ENCODE measurements at places on chromosomes 1 and 21.

GRCh38 chr1:230827081-230827681, 41.1 kb downstream of the C1orf198 start:
- DNase-seq = no peak

DNA sequence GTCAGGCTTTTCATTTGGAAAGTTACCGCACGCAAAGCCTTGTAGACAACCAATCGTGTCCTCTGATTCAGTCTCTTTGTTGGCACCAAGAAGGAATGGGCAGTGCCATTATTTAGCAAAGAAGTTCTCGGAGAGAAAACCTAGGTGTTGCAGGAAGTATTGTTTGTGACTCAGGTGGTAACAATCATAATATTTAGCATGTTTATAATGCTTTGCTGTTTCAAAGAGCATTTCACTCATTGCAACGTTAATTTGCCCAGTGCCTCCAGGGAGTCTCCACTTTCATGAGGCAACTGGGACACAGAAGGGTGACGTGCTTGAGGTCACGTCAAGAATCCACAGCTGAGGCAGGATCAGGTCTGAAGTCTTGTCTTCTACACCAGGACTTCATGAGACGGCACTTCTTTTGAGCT, 31.4 kb downstream of the STPG1 start:
- no peak for DNase-seq

- DNase-seq = peak; percentile 84
Measured at GRCh38 chr1:232627645-232628334, 2.1 kb downstream of the SIPA1L2 start.

GRCh38 chr1:228317411-228317828, 89.2 kb downstream of the TRIM11 start:
- no peak for DNase-seq

GRCh38 chr1:87335175-87335884, 6.7 kb downstream of the LMO4 start:
- DNase-seq = no peak

DNA sequence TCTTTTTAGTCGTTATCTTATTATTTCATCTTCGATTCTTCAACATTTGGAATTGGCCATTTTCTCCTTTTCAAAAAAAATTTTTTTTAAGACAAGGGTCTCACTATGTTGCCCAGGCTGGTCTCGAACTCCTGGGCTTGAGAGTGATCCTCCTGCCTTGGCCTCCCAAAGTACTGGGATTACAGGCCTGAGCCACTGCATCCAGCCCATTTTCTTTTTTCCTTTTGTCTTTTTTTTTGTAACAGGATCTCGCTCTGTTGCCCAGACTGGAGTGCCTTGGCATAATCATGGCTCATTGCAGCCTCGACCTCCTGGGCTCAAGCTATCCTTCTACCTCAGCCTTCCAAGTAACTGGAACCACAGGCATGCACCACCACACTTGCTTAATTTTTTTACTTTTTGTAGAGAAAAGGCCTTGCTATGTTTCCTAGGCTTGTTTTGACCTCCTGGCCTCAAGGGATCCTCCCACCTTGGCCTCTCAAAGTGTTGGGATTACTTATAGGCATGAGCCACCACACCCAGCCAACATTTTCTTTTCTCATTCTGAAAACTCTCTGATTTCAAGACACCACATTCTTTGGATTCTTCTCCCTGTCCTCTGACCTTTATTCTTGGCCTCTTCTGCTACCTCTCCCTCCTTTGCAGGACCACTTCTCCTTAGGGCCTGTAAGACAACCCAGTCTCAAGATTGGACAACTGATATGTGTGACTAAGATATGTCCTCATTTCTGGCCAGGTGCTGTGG, 6.0 kb upstream of the MAP1LC3C start:
- DNase-seq = no peak

GRCh38 chr1:182768963-182769362, 20.6 kb upstream of the NPL start:
- DNase-seq = no peak

DNA sequence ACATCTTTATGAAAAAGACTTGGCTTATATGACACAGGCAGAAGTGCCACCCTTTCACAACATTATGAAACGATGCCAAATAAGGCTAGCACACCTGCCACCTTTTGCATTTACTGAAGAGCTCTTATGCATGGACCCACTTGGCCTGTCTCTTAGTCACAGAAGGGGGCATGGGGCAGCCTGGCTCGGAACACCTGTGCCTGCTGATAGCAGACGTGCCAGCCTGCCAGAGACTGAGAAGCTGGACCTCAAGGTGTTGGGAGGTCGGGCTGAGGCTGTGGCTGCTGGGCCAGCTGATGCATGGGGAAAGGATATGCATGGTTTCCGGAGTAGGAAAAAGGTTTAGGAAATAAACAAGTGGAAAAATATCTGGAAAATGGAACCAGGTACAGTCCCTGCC, 21.5 kb downstream of the RCAN1 start:
- no peak for DNase-seq

GRCh38 chr1:231526536-231526935, 1.9 kb upstream of the TSNAX start:
- DNase-seq = no peak

GRCh38 chr1:182962554-182963115, 9.7 kb upstream of the SHCBP1L start:
- DNase-seq = peak; percentile 65

DNA sequence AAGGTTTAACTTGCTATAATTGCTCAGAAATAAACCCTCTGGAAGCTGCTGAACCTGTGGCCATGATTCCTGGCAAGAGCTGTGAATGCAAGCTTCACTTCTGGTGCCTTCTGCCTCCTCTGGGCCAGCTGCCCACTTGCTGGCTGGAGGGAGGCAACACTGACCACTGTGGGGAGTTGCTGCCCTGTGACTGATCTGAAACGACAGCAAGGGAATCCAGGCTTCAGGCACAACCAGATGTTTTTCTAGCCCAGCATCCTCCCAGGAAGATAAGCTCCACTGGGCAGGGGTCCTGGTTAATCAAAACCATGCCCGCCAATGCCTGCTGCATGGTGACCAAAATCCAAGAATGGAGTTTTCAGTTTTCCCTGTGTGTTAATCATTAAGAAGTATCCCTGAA, 180.0 kb upstream of the HMGB4 start:
- no peak for DNase-seq

DNA sequence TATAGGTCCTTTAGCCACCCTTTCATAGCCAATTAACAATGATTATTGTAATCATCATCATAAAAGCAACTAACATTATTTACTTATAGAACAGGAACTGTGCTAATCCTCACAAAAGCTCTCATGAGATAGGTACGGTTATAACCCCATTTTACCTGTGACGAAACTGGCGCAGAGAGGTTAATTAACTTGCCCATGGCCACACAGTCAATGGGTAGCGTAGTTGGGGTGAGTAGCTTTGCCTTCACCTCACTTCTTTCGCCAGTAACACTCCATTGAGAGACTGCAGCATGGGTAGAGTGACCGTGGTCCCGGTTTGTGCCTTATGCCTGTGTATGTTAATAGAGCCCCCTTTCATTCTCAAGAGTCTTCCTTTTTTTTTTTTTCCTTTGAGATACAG, 10.3 kb downstream of the NIPAL3 start:
- DNase-seq = no peak

DNA sequence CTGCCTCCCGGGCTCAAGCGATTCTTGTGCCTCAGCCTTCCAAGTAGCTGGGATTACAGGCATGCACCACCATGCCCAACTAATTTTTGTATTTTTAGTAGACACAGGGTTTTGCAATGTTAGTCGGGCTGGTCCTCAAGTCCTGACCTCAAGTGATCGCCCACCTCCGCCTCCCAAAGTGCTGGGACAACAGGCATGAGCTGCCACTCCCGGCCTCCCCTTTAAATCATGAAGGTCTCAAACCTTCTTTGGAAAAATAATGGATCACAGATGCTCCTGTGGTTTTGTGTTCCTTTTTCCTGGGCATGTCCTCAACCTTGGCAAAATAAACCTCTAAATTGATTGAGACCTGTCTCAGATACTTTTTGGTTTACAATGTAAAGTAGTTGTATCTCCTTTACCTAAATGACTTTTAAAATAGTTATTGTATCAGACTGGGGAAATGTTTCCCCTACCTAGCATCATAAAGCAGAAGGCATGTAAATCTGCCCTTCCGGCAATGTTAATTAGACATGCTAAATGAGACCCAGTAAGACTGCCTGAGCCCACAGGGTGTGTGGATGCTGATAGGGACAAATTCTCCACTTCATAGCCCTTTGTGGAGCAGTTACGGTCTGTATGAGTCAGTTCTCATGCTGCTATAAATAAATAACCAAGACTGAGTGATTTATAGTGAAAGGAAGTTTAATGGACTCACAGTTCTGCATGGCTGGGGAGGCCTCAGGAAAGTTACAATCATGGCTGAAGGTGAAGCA, 27.8 kb downstream of the CBR1 start:
- no peak for DNase-seq

- DNase-seq = no peak
Measured at GRCh38 chr1:188988589-188988988, 1489.1 kb downstream of the BRINP3 start.

DNA sequence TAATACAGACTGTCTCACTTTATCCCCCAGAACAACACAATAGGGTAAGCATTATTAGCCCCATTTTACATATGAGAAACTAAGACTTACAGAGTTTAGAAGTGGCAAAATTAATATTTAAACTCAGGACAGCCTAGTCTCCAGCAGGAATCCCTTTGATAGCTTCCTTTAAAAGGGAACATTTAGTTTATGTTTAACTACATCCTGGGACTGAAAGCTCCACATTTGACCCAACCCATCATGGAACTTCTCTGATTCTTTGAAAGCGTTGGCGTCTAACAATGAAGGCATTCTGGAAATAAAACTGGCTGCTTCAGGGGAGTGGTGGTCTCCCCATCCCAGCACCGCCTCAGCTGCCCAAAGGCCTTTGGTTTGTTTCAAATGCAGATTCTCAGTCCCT, 250.6 kb upstream of the NFIA start:
- no peak for DNase-seq

- no peak for DNase-seq
Measured at GRCh38 chr1:59388191-59388590, 91.3 kb downstream of the FGGY start.

- DNase-seq = no peak
Measured at GRCh38 chr1:16608838-16609560, 4.4 kb downstream of the NBPF1 start.

DNA sequence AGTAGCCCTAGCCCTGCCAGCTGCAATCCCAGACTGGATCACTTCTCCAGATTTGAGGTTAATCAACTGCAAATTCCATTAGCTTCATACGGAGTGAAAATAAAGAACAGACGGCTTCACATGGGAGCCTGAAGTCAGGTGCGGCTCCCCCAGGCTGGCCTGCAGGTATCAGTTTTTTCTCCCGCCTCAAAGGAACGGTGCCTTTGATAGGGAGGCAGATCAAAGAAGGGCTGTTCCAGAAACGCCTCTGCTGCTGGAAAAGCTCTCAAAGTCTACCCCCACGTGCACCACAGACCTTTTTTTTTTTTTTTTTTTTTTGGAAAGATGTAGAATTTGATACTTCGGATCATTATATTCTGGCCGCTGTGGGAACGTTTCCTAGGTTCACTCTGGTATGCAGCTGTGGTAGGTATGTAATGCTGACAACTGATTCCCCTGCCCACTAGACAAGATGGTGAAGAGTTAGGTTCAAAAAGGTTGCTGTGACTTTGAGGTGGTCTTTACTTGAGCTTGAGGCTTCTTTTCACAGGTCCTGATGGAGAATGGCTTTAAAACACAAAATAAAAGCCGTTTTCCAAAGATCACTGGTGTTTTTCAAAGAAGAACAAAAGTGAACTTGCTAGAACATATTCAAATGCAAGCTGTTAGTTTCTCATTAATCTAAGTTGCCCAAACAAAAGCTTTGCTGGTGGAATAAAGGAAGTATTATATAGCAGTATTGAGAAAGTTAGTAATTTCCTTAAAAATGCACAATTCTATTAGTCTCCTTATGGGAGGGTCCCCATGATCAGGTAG, 189.0 kb upstream of the NFIA start:
- DNase-seq = no peak

GRCh38 chr1:46193285-46193684, 4.9 kb downstream of the POMGNT1 start:
- DNase-seq = no peak

DNA sequence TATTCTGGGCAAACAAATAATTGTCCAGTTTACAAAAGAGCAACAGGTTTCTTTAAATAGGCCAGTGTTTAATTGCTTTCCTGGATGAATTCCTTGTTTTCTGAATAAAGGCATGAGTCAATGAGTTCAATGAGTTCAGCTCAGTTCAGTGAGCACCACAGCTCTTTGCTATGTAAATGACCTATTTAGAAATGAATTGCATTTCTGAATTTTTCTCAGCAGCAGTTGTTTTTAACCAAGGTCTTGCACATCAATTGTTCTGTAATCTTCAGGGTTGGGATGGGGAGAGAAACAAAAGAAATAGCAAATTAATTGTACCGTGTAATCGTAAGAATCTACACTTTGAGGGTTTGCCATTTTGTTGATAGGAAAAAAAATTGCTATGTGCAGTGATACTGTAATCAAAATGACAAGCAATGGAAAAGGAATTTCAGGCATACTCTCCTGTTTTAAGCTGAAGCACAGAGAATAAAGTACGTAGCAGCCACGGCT, 45.7 kb downstream of the MIS18A start:
- no peak for DNase-seq

GRCh38 chr21:31340942-31341487, 3.0 kb downstream of the TIAM1 start:
- DNase-seq = no peak

- no peak for DNase-seq
Measured at GRCh38 chr1:96418969-96419368, 302.6 kb upstream of the PTBP2 start.

DNA sequence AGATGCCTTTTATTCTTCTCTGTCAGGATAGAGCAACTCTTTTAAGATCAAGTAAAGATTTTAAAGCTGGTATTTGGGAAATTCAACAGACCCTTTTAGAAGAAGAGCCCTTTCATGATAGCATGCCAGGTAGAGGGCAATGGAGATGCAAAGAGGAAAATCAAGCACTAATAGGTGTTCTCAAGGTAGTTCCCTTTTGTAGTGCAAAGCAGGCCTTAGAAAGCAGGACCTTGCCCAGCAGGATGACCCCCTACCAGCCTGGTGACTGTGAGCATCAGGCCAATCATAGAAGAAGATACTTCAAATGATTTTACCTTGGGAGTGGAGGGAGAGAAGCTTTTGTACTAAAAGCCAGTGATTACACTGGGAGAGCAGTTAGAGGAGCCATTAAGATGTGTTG, 381.4 kb upstream of the ZRANB2 start:
- no peak for DNase-seq

DNA sequence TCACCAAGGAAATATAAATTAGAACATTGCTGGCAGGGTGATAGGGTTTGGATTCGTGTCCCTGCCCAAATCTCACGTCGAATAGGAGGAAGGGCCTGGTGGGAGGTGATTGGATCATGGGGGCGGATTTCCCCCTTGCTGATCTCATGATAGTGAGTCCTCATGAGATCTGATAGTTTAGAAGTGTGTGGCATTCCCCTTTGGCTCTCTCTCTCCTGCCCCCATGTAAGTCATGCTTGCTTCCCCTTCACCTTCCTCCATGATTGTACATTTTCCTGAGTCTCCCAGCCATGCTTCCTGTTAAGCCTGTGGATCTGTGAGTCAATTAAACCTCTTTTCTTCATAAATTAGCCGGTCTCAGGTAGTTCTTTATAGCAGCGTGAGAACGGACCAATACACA, 60.6 kb downstream of the VPS26C start:
- no peak for DNase-seq

All from NCI-H1436 treated with DMSO at 0.1 percent for 48 hours (cell line).